Cortex of kidney (tissue), 1 donor: ENCODE measurements at places on chromosomes 6 and 20.

DNA sequence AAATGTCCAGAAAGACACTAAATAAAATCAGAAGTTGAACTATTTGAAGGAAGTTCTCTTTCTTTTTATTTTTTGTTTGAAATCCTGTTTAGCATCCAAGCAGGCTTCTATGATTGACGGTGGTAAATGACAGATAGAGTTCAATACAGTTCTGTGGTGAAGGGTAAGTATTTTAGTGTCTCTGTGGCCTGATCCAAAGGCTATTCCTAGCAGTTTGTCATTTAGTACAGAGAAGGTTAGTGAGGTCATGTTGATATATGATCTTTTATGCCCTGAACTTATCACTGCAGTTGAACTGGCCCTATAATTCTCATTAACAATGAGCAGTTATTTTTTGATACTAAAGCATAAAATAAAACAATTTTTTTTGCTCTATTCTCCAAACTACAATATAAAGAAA lies 144.7 kb upstream of the HDAC2 start:
- DNase-seq: no peak

DNA sequence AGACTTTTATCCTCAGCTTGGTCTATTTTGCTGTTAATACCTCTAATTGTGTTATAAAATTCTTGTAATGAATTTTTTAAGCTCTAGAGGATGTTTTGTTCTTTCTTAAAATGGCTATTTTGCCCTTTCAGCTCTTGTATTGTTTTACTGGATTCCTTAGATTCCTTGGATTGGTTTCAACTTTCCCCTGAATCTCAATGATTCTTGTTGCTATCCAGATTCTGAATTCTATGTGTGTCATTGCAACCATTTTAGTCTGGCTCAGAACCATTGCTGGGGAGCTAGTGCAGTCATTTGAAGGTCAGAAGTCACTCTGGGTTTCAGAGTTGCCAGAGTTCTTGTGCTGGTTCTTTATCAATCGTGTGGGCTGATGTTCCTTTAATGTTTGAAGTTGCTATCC lies 37.1 kb downstream of the OTOR start:
- no peak for DNase-seq

- no peak for DNase-seq
These were observed 113.6 kb upstream of the CCDC28A start for GRCh38 chr6:138659998-138660397.

GRCh38 chr6:41449399-41450245 lies 96.6 kb upstream of the FOXP4 start:
- DNase-seq: no peak

GRCh38 chr6:156310701-156311100 lies 466.5 kb upstream of the ARID1B start:
- DNase-seq: no peak

DNA sequence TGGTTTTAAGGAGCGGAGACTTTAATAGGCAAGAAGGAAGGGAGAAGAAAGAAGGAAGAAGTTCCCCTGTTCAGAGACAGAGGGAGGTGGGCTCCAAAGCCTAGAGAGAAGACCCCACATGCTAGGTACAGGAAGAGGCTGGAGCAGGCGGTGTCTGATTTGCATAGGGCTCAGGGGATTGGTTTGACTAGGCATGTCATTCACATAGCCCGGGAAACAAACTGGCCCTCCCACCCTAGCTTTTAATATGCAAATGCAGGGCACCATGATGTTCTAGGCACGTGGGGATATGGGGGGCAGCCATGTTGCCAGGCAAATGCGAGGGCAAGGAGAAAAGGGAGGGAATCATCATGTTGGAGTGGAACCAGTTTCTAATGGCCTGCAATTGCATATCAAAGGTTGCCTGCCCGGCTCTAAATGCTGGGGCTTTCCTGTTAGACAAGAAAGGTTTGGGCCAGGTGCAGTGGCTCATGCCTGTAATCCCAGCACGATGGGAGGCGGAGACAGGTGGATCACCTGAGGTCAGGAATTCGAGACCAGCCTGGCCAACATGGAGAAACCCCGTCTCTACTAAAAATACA lies 34.3 kb upstream of the AGPAT4 start:
- DNase-seq: no peak

GRCh38 chr6:126540161-126540560 lies 200.2 kb downstream of the CENPW start:
- DNase-seq: no peak

- DNase-seq: no peak
These were observed 24.4 kb downstream of the SERAC1 start for GRCh38 chr6:158143700-158144099.

GRCh38 chr6:110491644-110492317 lies 15.4 kb upstream of the SLC22A16 start:
- DNase-seq: no peak

DNA sequence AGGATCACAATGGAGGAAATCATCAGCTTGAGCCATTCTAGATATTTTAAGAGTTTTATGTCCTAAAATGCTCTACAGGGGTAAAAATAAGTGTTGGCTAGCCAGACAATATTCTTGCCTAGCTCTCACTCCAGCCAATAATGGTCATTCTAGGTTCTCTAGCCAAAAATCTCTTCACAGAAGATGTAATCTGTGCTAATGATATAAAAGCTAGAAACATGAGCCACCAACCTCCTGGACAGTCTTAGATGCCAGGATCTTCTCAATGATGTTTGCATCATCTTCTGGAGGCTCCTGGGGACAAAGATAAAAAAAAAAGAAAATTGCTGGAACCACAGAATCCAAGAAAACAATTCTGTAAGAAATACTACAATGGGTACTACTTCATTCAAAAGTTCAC lies 119.1 kb downstream of the CHD6 start:
- no peak for DNase-seq

GRCh38 chr6:135423649-135424128 lies 73.9 kb downstream of the AHI1 start:
- no peak for DNase-seq

GRCh38 chr6:112579601-112580000 lies 232.5 kb downstream of the RFPL4B start:
- DNase-seq: no peak

DNA sequence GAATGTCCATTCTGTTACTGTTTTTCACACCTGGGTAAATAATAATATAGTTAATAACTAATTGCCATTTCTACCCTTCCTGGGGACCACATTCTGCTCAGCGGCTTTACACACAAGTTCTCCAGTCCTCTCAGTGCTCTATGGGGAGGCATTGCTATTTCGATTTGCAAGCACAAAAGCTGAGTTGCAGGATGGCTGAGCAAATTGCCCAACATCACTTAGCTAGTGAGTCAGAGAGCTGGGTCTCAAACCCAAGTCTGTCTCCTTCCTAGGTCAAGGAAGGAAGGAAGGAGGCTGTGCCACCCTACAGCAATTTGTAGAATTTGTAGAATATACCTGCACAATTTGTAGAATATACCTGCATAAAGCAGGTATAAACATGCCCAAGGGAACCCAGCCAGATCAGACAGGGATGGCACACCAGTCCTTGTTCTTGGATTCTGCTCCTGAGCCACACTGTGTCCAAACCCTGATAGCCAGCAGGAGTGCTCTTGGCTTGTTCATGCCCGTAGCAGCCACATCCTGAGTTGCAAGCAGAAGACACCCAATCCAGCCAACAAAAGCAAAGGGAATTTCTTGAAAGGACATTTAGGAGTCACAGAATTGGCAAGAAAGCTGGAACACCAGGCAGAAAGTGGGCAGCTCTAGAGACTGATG lies 56.9 kb downstream of the LY86 start:
- DNase-seq: no peak

- DNase-seq: no peak
These were observed 23.3 kb downstream of the RNF146 start for GRCh38 chr6:127289934-127290333.

GRCh38 chr6:110190726-110191125 lies 10.5 kb downstream of the CDC40 start:
- DNase-seq: no peak

- DNase-seq: no peak
These were observed 52.3 kb downstream of the MOCS1 start for GRCh38 chr6:39881851-39882530.

- DNase-seq: no peak
These were observed 43.3 kb upstream of the MLN start for GRCh38 chr6:33847078-33847477.

GRCh38 chr6:140966676-140967075 lies 1166.0 kb upstream of the GJE1 start:
- DNase-seq: no peak

GRCh38 chr6:40162074-40162473 lies 227.8 kb upstream of the MOCS1 start:
- no peak for DNase-seq

DNA sequence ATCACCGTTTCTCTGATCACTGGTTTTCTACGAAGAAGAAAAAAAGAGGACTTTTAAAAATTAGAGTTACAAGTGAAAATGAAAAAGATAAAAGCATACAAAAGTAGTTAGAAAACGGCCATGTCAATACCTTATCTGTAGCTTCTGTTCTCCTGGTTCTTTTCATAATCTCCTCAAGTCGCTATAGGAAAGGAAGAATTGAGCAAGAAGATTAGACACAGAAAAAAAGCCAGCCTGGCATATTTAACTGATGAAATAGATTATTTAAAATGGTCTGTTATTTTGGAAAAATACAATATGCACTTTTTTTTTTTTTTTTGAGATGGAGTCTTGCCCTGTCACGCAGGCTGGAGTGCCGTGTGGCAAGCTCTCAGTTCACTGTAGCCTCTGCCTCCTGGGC lies 70.2 kb upstream of the BCLAF1 start:
- no peak for DNase-seq

GRCh38 chr6:498795-499231 lies 107.3 kb downstream of the IRF4 start:
- no peak for DNase-seq

- no peak for DNase-seq
These were observed 49.3 kb downstream of the PRR18 start for GRCh38 chr6:166258854-166259276.

GRCh38 chr6:41092421-41093140 lies 19.8 kb downstream of the NFYA start:
- DNase-seq: no peak

DNA sequence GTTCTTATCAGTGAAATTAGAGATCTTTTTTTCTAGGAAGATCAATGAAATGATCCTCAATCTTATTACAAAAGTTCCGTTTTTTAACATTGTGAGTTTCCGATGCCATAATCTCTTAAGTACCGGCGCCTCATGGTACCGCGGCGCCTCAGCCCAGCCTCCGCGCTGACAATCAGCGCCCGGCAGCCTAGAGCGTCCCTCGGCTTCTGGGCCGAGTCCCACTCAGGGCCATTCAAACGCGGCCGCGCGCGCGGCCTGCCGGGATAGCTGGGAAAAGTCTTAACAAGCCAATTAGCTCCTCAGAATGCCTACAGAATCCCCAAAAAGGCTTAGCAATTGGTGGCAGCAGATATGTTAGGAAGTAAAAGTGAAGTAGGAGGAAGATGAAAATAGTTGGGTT lies 204.8 kb downstream of the ADGB start:
- no peak for DNase-seq

DNA sequence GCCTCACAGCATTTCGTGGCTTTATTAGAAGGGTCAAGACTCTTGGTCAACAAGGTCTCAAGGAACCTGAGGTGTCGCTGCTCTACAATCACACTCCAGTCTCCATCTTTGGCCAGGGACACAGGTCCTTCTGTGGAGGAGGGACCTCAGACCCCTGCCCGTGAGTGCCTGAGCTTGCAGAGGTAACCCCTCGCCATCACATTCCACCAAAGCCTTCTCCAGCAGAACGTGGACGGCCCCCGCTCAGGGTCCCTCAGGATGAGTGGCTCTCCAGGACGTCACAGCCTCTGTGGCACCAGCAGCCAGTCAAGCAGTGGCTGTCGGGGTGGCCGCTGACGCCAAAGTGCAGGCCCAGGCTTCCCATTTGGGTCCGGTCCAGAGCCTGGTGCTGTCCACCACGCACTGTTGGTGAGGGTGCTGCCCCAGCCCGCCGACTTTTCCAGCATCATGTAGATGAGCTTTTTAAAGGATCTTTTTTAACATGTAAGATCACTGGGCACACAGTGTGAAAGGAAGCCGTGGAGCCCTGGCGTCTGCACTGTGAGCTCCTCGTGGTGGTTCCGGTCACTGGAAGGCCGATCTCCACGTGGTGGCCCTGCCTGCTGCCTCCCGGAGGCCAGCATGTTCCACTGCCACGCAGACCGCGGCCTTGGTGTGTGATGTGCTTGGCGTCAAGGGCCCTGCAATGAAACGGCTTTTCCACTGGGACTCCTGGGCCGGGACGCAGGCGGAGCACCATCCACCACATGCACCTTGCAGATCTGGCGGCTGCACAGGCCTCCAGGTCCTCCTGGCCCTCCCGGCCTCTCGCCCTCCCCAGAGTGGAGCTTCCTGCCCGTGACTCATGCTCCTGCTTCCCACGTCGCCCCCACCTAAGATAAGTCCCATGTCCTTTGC lies 8.3 kb upstream of the KIF25 start:
- DNase-seq: no peak

DNA sequence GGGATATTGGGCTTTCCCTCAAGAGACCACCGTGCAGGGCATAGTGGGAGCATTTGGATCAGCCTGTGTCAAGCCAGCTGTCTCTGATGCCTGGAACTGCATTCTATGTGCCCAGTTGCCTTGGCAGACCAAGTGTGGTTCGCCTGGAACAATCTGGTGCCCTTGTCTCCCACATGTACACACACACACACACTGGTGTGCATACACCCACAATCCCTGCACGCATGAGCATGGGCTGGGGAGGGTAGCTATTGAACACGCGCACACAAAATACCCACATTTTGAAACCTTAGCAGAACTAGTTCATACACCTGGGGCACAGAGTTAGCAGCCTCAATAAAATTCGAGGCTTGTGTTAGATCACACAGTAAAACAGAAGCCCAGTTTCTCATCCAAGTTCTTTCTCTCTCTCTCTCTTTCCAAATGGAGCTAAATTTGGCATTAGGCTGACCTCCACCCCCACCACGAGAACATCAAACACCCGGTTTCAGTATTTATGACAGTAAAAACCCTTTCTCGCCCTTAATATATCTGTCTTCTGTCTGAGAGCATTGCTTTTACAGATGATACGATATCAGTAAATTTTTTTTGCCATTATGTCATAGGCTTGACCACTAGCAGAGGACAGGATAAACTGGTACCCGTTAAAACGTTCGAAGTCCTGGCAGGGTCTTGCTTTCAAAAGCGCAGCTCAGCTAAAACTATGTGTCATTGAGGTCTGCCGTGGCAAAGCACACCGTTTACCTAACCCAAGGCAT lies 18.2 kb upstream of the NFATC2 start:
- DNase-seq: no peak

DNA sequence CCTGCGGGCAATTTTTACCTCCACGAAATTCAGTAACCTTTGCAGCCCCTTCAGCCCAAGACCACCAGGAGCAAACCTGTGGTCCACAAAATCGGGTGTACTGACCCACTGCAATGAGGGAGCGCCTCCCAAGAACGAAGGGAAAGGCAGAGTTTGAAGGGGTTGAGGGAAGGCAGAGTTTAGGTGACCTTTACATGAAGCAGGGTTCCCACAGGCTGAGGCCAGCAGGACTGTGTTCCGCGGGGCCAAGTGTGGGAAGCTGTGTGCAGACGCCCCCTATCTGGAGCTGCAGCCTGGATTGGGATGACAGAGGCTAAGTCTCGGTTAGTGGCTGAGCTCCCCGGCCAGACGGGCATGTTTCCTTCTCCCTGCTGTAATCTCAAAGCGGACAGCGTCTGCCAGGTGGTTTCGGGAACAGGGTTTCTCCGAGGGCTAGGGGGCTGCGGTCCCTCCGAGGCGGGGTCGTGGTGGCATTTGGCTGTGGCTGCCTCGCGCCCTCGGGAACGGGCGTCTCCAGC lies 826 bp upstream of the PYGB start:
- DNase-seq: no peak

GRCh38 chr6:8562125-8562524 lies 126.8 kb upstream of the SLC35B3 start:
- DNase-seq: no peak

- no peak for DNase-seq
These were observed 16.8 kb downstream of the SLC17A2 start for GRCh38 chr6:25913741-25914140.

GRCh38 chr6:79648328-79648727 lies 17.2 kb downstream of the SH3BGRL2 start:
- DNase-seq: no peak
